ENCODE measurements at places on chromosomes 3 and 15.
A peak's percentile ranks its signal among the peaks of the same experiment; 100 is the strongest.

- no peak for DNase-seq
These were observed 307.9 kb upstream of the RBMS3 start for GRCh38 chr3:28972921-28973320.

- DNase-seq: no peak
These were observed 4.1 kb downstream of the RASGRP1 start for GRCh38 chr15:38560456-38560926.

DNA sequence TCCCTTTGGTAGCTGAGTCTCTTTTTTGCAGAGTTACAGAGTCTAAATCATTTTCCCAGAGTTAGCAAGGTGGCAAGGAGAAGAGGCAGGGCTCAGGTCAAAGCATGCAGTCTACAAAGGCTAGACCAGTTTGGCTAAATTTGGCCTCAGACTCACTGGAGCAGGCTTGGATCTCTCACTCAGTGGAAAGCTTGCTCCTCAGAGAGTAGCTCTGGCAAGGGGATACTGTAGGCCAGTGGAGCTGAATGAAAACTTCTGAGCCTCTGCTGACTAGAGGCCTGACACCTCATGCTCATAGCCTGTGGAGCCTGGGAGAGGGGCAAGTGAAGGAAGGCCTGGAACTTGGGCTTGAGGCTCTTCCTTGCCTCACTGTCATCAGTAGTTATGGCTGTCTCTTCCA, 101.0 kb downstream of the MOBP start:
- no peak for DNase-seq

- DNase-seq: no peak
These were observed 999 bp downstream of the ZNF280D start for GRCh38 chr15:56732135-56732885.

DNA sequence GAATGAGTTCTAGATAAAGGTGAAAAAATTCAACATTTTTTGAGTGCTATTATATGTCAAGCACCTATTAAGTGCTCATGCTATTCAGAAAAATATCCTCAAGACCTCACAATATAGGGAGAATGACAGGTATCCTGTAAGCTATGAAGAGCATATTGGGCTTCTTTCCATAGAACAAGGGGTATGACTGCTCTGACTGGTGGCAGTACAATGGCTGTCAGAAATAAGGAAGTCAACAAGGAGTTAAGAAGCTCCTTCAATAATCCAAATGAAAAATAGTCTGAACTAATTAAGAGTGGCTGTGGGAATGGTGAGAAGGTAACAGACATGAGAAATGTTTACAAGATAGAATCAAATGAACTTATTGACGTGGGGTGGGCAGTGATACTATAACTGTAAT, 24.7 kb downstream of the NPTN start:
- DNase-seq: no peak

DNA sequence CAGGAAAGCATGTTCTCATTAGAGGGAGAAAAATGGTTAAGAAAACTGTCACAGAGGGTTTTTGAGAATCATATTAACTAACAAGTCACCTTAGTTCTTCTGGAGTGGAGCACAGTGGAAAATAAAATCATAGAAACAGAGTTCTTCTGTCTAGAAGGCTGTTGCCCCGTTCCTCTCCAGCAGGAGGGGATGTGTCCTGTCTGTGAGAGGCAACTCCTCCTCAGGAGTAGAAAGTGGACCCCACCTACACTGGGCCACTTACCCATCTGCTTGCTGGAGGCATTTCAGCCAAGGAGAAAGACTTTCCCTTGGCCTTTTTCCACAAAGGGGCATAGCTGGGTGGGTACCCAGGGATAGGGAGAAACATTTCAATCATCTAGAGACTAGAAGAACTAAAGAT, 106.6 kb downstream of the SSR3 start:
- no peak for DNase-seq

GRCh38 chr3:154955907-154956533, 124.1 kb upstream of the MME start:
- DNase-seq: no peak

DNA sequence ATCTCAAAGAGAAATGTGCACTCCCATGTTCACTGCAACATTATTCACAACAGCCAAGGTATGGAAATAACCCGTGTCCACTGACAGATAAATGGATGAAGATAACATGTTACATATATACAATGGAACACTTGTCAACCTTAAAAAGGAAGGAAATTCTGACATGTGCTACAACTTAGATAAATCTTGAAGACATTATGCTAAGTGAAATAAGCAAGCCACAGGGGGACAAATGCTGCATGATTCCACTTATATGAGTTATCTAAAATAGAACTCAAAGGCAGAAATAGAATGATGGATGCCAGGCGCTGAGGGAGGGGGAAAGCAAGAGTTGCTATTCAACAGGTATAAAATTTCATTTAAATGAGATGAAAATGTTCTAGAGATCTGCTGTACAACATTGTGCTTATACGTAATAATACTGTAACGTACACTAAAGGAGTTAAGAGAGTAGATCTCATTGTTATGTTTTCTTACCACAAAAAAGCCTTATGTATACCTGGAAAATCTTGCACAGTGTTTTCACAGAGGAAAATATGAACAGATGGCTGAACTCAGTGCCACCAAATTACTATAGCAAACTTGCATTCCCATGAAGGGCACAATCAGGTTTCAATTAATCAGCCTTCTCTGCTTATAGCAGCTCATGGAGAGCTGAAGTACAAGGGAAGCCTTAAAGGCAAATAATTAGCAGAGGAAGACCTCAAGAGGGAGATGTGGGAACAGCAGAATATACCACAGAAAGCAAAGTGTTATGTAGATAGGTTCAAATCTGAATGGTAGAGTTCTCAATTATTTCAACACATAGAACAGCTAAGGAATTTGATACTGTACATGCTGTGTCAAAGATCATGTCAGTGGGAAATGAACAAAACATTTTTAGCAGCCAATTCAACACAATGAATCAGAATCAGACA, 8.1 kb upstream of the VPS39 start:
- DNase-seq: no peak

- no peak for DNase-seq
These were observed 1050.8 kb downstream of the ROBO1 start for GRCh38 chr3:78717041-78717440.

GRCh38 chr15:60932051-60932915, 296.8 kb downstream of the RORA start:
- peak; percentile 42 for DNase-seq

GRCh38 chr3:78632925-78633553, 1134.8 kb downstream of the ROBO1 start:
- DNase-seq: no peak

- DNase-seq: no peak
These were observed 15.7 kb downstream of the PRR23E start for GRCh38 chr3:127208483-127209100.

DNA sequence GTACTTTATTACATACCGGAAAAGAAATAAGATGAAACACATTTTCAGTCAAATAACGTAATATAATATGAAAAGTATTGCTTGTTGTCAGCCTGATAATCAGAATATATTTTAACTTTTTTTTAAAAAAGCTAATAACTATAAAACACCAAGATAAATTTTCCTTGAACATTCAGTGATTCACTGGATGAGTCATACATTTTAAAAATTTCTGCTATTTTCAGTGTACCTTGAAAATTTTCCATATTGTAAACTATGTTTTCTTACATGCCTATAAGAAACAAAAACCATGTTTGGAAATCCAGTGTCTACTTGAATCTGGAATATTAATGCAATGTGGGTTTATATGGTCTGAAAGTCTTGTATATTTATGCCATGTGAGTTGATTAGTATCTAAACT, 36.3 kb upstream of the MEIS2 start:
- DNase-seq: no peak

DNA sequence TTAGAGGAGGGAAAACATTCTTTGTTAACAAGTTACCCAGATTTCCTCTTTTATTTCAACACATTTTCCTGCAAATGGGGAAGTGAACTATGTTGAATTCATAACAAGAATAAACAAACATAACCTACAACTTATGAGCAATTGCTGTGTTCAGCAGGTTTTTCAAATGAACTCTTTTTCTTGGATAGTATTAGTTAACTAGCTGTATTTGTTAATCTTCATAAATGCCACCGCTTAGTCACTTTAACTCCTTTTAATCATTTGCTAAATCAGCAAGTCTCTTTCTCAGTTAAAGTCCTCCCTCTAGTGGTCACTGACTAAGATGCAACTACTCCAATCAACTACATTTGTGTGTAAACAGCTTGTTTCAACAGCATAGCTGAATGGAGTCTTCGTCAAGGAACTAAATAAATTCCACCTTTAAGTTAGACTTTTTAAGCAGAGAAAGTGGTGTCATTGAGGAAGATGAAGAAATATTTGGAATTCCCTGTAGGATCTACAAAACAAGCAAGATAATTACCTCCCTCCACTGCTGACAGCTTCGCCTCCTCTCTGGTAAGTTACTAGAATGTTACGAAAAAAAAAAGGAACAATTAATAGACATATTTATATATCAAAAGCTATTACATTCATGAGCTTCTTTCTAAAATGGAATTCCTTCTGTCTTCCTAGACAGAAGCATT, 1122.0 kb downstream of the ROBO1 start:
- no peak for DNase-seq

GRCh38 chr3:104032283-104032682, 1334.4 kb upstream of the ALCAM start:
- DNase-seq: no peak

- no peak for DNase-seq
These were observed 79.8 kb downstream of the AGBL1 start for GRCh38 chr15:86159468-86159867.

DNA sequence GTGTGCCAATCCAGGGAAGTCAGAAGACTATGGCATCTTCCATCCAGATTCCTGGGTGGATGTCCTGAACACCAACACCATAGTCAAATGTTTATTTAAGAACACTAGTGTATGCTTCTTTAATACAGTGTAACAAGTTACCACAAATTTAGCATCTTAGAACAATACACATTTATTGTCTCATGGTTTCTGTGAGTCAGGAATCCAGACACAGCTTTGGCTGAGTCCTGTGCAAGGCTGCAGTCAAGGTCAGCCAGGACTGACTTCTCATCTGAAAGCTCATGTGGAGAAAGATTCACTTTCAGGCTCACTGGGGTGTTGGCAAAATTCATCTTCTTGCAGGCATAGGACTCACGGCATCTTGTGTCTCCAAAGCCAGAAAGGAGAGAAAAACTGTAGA, 143.4 kb downstream of the ANXA2 start:
- no peak for DNase-seq

GRCh38 chr3:65313666-65314065, 625.9 kb upstream of the ADAMTS9 start:
- no peak for DNase-seq

GRCh38 chr15:63481105-63481810, 23.1 kb upstream of the USP3 start:
- no peak for DNase-seq

GRCh38 chr3:134080761-134081160, 51.0 kb upstream of the SLCO2A1 start:
- DNase-seq: no peak

- no peak for DNase-seq
These were observed 62.9 kb upstream of the ZBTB38 start for GRCh38 chr3:141305436-141305835.

DNA sequence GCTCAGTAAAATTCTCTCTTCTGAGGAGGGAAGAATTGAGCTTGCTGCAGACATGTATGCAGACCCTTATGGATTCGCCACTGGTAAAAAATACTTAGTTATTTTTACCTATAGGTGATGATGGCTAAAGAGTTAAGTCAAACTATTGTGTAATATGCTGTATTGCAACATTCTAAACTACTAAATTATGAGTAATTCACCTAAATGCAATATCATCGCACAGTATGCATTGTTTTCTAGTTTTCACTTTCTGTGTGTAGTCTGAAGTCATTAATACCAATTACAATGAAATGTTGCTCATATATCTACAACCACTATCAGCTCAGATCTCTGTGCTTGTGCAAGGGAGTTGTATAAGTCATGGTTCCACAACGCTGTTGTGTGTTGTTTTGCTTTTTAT, 48.7 kb upstream of the ROBO2 start:
- no peak for DNase-seq

DNA sequence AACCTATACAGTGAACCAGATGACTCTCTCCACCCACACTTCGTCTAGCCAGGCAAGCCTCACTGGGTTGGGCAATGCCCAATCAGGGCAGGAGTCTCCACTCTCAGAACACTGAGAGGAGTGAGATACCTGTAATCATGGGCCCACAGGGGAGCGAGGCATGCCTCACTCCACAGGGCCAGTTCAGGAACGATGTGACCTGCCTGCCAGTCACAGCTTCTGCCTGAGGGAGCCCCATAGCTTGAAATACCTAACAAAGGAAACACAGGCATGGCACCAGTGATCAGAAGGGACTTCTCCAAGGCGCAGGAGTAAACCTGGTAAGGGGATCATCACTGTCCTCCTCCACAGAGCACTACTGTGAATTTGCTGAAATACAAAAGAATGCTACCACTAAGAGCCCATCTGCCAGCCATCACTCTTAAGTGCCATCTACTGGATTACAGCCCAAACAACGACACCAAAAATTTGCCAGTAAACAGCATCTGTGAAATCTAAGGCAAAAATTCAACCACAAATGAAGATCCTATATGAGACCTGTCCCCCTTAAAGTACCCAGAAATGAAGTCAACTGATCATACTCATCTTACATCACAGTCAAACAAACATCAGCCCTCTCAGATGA, 689.9 kb upstream of the SEMA6D start:
- no peak for DNase-seq

- no peak for DNase-seq
These were observed 74.1 kb downstream of the MESD start for GRCh38 chr15:80915472-80915871.

DNA sequence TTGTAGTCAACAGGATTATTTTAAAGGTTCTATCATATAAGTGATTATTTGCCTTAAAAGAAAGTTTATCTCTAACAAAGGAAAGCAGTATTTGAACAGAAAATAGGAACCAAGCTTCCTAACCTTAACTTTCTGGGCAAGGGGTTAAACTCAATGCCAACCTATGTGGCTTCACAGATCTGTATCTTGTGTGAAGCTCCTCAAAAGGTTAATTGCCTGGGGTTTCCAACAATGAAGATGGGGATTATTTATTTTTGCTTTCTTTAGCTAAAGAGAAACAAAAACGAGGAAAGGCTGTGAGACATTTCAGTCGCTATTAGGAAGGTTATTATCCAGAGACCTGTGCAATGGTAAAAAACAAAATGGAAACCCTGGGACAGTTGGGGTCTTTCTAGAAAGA, 1.1 kb upstream of the WDR82 start:
- no peak for DNase-seq

- no peak for DNase-seq
These were observed 7.5 kb downstream of the C3orf22 start for GRCh38 chr3:126551121-126551838.

DNA sequence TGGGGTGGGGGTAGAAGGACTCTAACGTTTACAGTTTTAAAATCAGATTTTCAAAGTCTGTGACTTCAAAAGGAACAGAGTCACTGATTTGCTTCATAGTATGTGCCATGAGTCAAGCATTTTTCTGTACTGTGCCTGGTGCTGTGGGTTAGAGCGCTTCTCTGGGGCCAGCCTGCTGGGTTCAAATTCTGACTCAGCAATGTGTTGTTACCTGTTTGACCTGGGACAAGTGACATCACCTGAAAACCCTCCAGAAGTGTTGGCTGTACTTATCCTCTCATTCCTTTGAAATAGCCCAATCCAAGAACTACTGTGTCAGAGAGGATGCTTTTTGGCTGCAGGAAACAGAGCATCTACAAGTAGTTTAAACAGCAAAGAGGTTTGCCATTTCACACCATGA, 101.7 kb downstream of the LSM3 start:
- no peak for DNase-seq
